Right hindlimb (tissue), 1 donor: ENCODE measurements at places on chromosomes 6 and 20.

- DNase-seq: no peak
Measured at GRCh38 chr6:101534386-101534785, 140.9 kb downstream of the GRIK2 start.

DNA sequence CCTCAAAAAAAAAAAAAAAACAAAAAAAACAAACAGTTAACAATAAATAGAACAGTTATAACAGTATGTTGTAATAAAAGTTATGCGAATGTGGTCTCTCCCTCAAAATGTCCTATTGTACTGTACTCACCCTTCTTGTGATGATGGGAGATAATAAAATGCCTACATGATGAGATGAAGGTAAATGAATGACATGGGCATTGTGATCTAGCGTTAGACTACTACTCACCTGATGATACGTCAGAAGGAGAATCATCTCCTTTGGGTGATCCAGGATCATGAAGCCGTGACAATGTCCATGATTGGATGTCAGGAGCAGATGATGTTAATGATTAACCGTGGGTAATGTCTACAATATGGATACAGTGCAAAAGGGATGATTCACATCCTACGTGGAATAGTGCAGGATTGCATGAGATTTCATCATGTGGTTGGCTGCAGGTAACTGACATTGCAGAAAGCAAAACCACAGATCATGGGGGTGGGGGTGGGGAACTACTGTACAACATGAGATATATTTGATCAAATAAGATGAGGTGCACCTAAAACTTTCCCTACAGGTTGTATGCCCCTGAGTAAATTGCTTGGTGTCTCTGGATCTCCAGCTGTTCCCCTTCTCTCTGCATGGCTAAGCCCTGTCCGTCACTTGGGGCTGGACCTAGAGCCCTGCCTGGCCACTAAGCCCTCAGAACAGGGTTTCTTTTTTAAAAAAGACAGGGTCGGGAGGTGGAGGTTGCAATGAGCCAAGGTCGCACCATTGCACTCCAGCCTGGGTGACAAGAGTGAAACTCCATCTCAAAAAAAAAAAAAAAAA is 6.2 kb upstream of the RBCK1 start:
- DNase-seq: no peak

- DNase-seq: no peak
Measured at GRCh38 chr6:158253248-158253647, 59.0 kb upstream of the TULP4 start.

DNA sequence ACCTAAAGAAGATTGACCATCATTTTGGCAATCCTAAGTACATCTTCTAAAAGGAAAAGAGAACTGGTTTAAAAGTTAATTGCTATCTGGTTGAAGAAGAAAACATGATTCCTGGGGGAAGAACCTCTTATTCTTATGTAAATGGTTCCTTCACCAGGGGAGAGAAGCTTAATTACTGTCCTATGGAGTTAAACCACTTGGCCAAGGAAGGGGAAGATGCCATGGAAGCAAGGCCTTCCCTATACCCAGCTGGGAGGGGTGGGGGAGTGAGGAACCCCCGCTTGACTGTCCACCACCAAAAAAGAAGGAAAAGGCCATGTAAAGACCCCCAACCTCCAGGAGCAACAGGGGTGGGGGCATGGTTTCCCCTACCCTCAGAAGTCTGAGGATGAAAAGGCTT is 962.1 kb downstream of the GRIK2 start:
- no peak for DNase-seq

- DNase-seq: no peak
Measured at GRCh38 chr20:25320035-25320800, 70.4 kb downstream of the ABHD12 start.

- DNase-seq: no peak
Measured at GRCh38 chr20:61236713-61237112, 15.3 kb upstream of the CDH4 start.

DNA sequence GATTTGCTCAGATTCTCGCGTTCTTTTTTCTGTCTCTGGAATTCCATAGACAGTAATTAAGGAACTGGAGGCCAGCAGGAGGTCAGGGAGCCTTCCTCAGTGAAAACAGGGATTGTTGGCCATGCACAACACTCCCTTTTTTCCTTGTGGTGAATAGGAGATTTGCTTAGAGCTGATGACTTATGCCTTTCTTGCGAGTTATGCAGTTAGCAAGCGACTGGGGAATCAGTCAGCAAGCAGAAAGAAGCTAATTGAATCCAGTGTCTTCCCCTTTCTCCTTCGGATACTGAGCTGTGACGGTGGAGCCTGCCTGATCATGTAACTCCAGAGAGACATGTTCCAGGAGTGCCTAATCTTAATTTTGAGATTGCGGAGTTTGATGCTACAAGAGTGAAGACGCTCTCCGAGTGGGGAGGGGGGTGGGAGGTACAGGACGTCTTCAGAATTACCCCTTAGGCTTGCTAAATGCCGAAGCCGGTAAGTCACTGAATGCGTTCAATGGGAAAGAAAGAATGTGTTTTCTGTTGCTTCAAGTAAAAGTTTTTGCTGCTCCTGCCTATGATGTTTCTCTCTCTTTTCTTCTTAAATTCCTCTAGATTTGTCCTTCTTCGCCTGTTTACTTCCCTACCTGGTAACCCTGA is 165.9 kb downstream of the SASH1 start:
- DNase-seq: peak; percentile 82

GRCh38 chr6:155126727-155127439 is 131.8 kb downstream of the TIAM2 start:
- DNase-seq: no peak

- DNase-seq: no peak
Measured at GRCh38 chr20:4220352-4220751, 205.0 kb upstream of the RNF24 start.

DNA sequence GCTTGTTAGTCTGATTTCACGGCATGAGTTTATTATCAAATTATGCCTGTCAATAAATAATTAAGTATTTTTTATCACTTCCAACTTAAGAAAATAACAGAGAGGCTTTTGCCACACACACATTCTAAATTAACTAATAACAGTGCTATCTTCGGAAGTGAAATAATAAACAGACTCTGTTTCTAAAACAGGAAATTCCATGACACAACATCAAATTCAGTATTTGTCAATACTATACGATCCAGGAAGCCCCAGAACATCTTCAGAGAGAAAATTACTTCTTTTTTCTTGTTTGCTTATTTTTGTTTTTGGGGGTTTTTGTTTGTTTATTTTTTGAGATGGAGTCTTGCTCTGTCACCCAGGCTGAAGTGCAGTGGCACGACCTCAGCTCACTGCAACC is 150.7 kb upstream of the PRDM1 start:
- no peak for DNase-seq

DNA sequence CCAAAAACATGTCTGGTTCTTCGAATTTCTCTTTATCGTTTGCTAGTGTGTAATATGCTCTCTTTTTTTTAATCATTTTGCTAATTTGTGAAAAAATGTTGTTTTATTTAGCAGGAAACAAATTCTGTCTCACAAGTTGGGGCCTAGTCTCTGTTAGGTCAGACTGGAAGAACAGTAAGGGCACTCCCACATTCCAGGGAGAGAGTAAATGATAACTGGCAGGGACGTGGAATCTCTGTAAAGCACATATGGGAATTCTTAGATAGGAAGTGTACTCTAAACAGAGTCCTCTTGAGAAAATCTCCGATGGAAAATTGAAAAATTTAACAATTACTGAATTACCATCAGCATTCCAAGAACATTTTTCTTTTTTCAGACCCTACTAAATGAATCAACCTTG is 16.4 kb upstream of the CCDC28A start:
- DNase-seq: no peak

GRCh38 chr6:132270726-132271402 is 130.4 kb downstream of the MOXD1 start:
- DNase-seq: peak; percentile 61

DNA sequence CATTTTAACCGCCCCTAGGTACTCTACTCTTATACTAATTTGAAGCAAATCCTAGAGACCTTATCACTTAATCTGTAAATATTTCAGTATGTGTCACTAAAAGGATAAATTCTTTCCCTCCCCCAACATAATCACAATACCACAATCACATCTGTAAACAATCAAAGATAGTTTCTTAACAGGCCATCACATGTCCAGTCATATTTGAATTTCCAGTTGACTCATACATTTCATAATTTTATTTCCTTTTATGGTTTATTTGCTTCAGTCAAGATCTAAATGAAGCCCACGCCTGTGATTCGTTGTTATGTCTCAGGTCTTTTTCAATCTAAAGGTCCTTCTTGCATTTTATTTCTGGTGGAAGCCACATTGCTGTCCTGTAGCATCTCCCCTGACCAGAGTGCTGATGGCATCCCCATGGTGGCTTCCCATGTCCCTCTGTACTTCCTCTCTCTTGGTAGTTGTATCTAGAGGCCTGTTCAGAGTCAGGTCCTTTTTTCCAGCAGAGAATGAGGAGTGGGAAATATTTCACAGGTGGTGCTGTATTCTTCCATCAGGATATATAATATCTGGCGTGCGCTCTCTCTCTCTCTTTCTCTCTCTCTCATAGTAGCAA is 128.6 kb upstream of the SLC22A23 start:
- DNase-seq: no peak

DNA sequence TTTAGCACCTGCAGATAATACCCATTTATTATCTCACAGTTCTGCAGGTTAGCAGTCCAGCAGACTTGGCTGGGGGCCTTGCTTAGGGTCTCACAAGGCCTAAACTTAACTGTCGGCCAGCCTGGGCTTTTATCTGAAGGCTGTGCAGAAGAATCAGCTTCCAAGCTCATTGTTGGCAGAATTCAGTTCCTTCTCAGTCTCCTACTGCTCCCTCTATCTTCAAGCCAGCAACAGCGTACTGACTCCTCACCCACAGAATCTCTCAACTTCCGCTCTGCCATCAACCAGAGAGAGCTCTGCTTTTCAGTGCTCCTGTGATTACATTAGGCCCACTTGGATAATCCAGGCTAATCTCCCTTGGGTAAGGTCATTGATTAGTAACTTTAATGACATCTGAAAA is 30.2 kb upstream of the NHSL1 start:
- DNase-seq: no peak

GRCh38 chr20:17044891-17045290 is 181.9 kb upstream of the PCSK2 start:
- no peak for DNase-seq

DNA sequence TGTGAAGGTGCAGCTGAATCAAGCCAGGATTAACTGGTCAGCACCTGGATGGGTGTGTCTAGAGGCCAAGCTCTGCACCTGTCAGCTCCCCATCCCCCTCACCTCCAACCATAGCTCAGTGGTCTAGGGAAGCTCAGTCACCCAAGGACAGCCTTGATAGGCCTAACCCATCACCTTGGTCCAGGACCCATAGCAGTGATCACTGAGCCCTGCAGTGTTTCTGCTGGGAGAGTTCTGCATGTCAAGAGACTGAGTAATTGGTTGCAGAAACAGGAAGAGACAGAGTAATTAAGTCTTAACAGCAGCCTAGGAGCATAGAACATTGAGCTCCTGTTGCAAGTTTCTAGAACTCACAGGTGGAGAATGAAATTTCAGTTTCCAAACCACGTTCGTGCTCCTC is 18.7 kb upstream of the RALGAPB start:
- DNase-seq: no peak

DNA sequence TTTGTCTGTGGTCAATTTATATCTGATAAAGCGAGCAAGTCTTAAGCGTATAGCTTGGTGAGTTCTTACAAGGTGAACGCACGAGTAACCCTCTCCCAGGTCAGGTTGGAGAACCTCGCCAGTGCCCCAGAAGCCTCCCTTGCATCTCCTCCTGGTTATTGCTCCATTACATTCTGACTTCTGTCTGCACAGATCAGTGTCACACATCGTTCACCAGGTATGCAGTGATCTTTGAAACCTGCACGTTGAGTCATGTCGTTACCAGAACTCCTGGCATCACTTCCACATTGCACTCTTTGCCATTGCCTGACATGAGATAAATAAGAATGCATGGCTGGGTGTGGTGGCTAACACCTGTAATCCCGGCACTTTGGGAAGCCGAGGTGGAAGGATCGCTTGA is 44.2 kb downstream of the AKAP12 start:
- no peak for DNase-seq

DNA sequence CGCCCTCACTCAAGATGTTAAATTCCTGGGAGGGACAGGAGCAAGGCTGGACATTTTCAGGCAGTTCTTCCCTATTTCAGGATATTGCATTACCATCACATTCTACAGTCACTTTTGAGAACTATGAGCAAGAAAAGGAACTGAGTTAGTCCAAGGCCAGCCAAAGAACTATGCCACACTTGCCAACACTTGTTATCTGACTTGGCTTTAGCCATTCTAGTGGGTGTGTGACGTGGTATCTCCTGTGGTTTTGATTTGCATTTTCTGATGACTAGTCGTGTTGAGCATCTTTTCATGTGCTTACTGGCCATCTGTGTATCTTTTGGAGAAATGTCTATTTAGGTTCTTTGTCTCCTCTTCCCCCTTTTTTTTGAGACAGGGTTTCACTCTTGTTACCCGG is 12.0 kb downstream of the XRN2 start:
- no peak for DNase-seq

- DNase-seq: no peak
Measured at GRCh38 chr20:13839421-13840092, 54.7 kb downstream of the NDUFAF5 start.

DNA sequence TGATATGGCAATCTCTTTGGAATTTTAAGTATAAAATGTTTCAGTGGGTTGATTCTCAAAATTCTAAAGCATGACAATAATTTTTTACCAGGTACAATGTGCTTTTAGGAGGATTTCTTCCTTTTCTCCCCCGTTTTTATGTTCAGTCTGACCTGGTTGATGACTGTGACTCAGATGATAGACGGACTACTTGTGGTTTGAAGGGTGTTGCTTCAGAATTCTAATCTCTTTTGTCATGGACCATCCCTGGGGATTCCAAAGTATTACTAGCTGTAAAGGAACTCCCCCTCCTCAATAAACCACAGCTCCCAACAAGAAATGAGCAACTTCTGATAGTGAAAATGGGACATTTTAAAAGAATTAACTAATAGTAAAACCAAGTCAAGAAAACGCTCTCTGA is 34.9 kb upstream of the TNFAIP3 start:
- no peak for DNase-seq

DNA sequence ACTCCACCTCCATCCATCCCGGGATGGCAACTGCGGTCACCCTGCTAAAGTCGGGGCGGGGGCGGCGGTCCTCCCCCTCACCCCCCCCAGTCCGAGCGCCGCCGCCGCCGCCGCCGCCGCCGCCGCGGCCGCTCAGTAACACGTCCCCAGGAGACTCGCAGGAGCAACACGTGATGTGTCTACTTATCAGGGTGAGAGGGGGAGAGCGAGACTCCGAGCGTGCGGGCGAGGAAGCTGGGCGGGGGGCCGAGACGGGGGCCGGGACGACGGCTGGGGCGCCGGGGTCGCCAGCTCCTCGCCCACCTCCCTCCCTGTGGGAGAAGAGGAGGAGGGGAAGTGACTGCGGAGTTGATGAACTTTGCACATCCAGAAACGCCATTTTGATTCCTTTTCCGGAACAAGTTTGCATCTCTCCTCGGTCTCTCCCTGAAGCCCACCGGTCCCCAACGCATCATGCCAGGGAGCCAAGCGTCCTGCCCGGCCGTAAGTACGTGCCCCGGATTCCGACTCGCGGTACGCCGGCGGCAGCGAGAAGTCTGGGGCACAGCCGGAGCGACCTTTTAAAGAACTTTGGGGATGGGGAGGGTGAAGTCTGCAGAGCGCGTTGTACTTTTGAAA is at the start of gene RREB1:
RREB1 (plus strand) TSS at position 384 of the 618 bp plus-strand sequence. CDS start 73,951 bp downstream, outside the sequence.
- DNase-seq: peak; percentile 75
